ENCODE measurements at places on chromosomes 1 and 21.

DNA sequence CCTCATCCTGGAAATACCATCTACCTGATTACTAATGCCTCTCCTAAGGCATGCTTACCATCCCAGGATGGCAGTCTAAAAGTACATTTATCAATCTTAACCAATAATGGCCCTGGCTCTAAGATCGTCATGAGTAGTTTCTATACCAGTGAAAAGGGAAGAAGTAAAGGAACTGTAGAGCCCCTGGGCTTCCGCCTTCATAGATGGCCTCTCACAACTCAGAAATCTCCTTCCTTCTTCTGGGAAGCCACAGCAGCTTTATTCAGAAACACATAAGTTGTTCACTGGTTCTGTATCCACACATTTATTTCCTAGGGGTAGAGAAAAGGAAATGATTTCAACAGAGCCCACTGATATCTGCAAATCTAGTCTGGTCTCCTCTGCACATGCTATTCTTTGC lies 41.0 kb upstream of the CD5L start:
- DNase-seq, result no peak

- DNase-seq, result no peak
Observed at GRCh38 chr1:23825762-23826522, 713 bp upstream of the HMGCL start.

- DNase-seq, result peak; percentile 50
Observed at GRCh38 chr1:197868751-197869489, 33.5 kb upstream of the C1orf53 start.

GRCh38 chr1:39360731-39361130 lies 130.7 kb upstream of the BMP8A start:
- no peak for DNase-seq

Measured in large intestine (tissue), 12 donors.